T-cell (primary cell): ENCODE measurements at places on chromosomes 2 and 18.
A peak's percentile ranks its signal among the peaks of the same experiment; 100 is the strongest.

GRCh38 chr2:132604561-132604960 is 65.4 kb downstream of the LYPD1 start:
- no peak for DNase-seq
- H3K4me3 ChIP-seq: no peak overlapping the region
- no peaks in the 10 kb centered on the region for H3K27me3 ChIP-seq
- no peaks in the 10 kb centered on the region for H3K36me3 ChIP-seq

- no peak overlapping the region for H3K4me3 ChIP-seq
- H3K4me1 ChIP-seq: no peaks in the 10 kb centered on the region
- H3K27me3 ChIP-seq: no peaks in the 10 kb centered on the region
These were observed 88.9 kb upstream of the BCL2L11 start for GRCh38 chr2:111031546-111032478.

GRCh38 chr2:159553727-159554126 is 62.6 kb downstream of the BAZ2B start:
- no peaks in the 10 kb centered on the region for H3K36me3 ChIP-seq
- H3K27me3 ChIP-seq: no peaks in the 10 kb centered on the region
- no peak overlapping the region for H3K27ac ChIP-seq
- H3K4me1 ChIP-seq: no peaks in the 10 kb centered on the region
- no peak overlapping the region for H3K4me3 ChIP-seq

- H3K4me1 ChIP-seq: no peaks in the 10 kb centered on the region
- no peaks in the 10 kb centered on the region for H3K36me3 ChIP-seq
- H3K27ac ChIP-seq: no peak overlapping the region
- H3K27me3 ChIP-seq: peaks cover 7% of the 10 kb centered on the region
- no peak overlapping the region for H3K4me3 ChIP-seq
- DNase-seq: no peak
These were observed 241.3 kb downstream of the PAX3 start for GRCh38 chr2:222057347-222058073.

GRCh38 chr2:192390401-192390800 is 195.7 kb upstream of the TMEFF2 start:
- no peaks in the 10 kb centered on the region for H3K36me3 ChIP-seq
- no peaks in the 10 kb centered on the region for H3K27me3 ChIP-seq
- no peak overlapping the region for H3K27ac ChIP-seq
- H3K4me1 ChIP-seq: no peaks in the 10 kb centered on the region
- H3K4me3 ChIP-seq: no peak overlapping the region
- DNase-seq: no peak

GRCh38 chr2:102494570-102494969 is 21.5 kb downstream of the SLC9A4 start:
- H3K4me3 ChIP-seq: no peak overlapping the region
- H3K4me1 ChIP-seq: no peaks in the 10 kb centered on the region
- no peak overlapping the region for H3K27ac ChIP-seq
- no peak for DNase-seq
- H3K27me3 ChIP-seq: no peaks in the 10 kb centered on the region
- no peaks in the 10 kb centered on the region for H3K36me3 ChIP-seq

- peak overlapping the region; percentile 33 for H3K27ac ChIP-seq
- H3K4me3 ChIP-seq: no peak overlapping the region
- no peaks in the 10 kb centered on the region for H3K27me3 ChIP-seq
These were observed 39.9 kb downstream of the STK17B start for GRCh38 chr2:196131384-196131937.
